ENCODE measurements at places on chromosomes 6 and 20.

- no peak for DNase-seq
These were observed 1.6 kb upstream of the TRAF3IP2 start for GRCh38 chr6:111607279-111607678.

DNA sequence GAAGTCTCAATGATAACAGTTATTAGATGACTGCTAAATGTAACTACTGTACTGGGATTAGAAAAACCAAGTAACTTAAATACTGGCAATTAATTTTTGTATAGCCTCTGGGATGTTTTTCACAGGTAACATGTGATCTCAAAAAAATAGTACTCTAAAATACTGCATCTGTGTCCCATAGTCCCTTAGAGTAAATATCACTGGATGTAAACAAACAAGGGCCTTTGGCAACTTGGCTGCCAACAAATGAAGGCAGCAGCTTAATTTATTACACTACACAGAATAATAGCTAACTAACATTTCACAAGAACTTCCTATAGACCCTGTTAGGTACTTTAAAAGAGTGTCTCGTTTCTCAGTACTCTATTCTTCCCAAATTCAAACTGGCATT is 14.0 kb downstream of the ARHGAP18 start:
- no peak for DNase-seq

DNA sequence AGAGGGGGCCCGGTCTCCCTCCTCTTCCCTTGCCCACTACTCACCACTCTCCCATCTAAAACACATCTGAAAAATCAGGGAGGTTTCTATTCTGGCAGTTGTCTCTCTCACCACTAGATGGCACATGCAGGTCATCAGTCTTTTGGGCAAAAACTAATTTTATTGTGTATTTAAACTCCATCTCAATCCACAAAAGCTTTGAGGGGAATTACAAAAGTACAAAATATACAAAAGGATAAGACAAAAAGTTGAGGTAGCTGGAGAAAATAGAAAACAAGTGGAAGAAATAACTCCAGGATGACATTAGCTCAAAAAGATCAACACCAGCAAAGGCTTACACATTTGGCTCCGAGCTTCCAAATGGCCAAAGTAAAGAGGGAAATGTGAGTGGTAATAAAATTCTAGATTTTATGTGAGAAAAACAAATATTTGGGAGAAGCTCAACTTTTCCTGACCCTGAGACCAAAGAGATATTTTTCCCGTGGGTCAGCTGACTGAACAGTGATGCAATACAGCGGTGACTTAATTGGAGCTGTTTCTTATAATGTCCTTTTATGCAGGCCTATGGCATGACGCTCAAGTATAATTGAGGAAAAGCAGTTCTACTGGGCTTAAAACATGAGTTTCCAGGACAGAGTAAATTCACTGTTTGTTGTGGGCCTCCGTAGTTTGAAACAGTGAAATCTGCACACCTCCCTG is 79.8 kb upstream of the CHD6 start:
- no peak for DNase-seq

DNA sequence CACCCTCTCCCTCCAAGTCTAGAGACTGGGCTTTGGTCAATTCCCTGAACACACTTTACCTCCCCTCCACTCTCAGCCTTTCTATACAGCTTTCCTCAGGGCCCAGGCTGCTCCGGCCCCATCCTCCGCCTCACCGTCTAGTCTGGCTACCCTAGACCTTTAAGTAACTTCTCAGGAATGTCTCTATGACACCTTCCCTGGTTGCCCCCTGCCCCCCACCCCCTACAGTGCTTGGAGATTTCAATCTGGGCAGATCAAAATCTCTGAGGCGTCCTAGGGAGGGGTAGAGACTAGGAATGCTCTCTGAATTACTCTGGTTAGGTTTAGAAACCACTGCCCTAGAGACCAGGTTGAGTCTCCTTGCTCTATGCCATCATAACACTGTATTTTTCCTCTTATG is 6.1 kb downstream of the UBE2J1 start:
- no peak for DNase-seq

DNA sequence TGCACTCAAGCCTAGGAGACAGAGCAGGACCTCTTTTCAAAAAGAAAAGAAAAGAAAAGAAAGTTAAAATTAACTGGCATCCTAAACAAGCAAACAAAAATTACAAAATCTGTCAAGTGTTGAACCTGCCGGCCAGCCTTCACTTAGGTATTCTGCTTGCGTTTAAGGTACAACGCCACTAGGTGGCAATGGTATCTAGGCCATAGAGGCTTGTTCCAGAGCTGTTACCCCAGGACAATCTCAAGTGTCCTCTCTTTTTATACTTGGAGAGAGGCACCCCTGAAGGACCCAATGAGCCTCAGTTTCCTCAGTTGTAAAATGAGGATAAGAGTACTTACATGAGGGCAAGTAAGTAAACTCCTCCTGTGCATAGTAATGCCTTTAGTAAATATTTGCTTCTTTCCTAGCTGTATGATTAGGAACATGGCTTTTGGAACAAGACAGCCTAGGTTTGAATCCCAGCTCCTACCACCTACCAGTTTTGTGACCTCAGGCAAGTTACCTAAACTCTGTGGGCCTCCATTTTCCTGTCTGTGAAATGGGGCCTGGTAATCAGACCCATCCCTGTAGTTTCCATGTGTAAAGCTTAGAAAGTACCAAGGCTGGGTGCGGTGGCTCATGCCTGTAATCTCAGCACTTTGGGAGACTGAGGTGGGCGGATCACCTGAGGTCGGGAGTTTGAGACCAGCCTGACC is 5.8 kb upstream of the PACSIN1 start:
- DNase-seq: peak; percentile 20

GRCh38 chr6:51960419-51960818 is 127.0 kb downstream of the PKHD1 start:
- no peak for DNase-seq

DNA sequence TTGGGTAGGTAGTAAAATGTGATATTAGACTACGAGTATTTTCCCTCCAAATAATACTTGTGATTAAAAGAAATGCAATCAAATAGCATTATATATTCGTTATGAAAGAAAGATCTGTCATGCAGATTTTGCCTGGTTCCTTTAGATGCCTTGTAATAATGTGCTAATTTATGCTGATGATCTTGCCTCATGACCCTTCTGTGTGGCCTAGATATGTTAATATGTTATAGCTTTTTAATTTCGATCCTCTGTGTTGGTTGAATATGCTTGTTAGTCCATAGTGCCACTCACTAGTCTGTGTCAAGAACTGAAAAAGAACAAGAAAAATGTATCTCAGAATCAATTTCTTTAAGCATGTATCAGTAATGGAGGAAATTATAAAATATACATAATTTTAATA is 31.9 kb downstream of the CDKAL1 start:
- no peak for DNase-seq

GRCh38 chr6:42914546-42914945 is 1.3 kb upstream of the PTCRA start:
- no peak for DNase-seq

DNA sequence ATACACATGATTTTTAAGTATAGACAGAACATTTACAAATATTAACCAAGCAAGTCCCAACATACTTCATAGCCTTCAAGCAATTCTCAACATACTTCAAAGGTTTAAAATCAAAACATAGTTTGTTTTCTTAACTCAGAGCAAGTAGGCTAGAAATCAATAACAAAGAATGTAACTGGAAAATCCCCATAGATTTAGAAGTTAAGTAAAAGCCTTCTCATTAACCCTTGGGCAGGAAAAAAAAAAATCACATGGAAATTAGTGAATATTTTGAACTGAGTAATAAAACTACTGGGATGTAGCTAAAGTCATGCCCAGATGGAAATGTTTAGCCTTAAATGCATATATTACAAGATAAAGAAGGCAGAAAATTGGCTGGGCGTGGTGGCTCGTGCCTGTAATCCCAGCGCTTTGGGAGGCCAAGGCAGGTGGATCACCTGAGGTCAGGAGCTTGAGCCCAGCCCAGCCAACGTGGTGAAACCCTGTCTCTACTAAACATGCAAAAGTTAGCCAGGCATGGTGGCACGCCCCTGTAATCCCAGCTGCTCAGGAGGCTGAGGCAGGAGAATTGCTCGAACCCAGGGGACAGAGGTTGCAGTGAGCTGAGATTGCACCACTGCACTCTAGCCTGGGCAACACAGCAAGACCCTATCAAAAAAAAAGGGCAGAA is 316.1 kb downstream of the TAF4 start:
- no peak for DNase-seq

DNA sequence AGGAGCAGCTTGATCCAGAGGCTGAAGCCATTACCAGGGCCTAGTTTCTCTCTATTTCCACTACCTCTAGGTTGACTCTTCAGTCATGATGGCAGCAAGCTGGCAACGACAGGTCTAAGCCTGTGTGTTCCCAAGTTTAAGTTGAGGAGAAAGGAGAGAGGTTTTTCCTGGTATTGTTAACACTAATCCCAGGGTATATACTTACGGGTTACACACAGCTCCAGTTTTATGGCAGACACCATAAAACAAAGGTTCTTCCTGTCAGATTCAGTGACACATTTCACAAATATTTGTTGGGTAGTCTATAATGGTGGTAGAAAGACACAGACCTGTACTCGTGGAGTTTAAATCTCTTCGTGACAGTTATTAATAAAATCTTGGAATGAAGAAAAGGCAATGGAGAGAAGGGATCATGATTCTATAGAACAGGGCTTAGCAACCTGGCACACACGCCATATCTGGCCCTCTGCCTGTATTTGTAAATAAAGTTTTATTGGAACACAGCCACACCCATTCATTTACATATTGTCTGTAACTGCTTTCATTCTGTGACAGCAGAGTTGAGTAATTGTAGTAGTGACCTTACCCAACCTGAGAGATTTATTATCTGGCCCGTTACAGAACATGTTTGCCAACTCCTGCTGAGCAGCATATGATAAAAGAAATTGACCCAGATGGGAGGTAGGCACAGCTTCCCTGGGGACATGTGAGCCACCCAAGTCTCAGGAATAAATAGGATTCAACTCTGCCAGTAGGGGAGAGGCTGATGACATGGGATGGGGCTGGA is 323.3 kb downstream of the CDH4 start:
- DNase-seq: no peak

DNA sequence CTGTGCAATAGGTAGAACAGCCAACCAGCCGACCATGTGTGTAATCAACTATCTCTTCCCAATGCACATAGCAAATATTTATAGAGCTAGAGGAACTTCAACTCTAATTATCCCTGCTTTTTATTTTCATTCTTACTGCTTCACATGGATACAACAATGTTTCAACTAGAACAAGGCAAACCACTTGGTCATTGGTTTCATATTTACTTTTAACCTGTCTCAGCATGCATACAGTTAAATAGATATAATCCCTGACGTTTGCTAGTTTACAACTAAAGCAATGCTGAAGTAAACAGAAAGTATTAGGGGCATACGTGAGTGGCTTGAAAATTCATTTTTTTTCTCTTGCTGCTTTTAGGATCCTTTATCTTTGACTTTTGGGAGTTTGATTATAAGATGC is 318.5 kb upstream of the MAP3K7 start:
- DNase-seq: no peak

- no peak for DNase-seq
These were observed 345.1 kb downstream of the SAMD5 start for GRCh38 chr6:147853574-147853973.

DNA sequence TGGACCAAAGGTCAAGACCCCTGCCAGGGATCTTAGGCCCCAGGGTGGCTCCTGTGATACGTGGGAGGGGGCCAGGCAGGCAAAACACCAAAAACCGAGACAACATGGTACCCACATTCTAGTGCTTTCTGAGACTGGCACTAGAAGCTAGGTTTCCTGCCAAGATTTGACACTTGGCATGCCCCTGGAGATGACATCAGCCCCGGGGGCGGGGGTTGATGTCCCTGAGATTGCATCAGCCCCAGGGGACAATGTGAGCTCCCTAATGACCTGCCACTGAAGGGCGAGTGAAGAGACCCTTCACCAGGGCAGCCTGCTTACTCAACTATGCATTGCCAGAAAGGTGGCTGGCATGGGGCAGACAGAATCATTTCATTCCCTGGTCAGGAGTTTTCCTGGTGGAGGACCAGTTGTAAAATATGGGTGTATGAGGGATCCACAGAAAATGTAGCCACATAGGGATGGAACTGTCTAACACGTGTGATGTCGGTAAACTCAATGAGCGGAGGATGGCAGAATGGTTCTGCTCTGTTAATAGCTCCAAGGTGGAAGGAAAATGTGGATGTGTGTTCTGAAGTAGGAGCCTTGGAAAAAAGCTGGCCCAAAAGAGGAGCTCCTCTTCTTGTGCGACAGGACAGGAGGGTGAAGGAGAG is 219.7 kb downstream of the UNC5CL start:
- no peak for DNase-seq

GRCh38 chr20:32792731-32793458 is 26.9 kb upstream of the MAPRE1 start:
- DNase-seq: no peak

- DNase-seq: peak; percentile 58
These were observed 148.3 kb downstream of the GPX5 start for GRCh38 chr6:28673787-28674671.

GRCh38 chr6:138891255-138891986 is 95.5 kb downstream of the ECT2L start:
- no peak for DNase-seq

- DNase-seq: no peak
These were observed 147.0 kb downstream of the HS3ST5 start for GRCh38 chr6:114195631-114196403.

DNA sequence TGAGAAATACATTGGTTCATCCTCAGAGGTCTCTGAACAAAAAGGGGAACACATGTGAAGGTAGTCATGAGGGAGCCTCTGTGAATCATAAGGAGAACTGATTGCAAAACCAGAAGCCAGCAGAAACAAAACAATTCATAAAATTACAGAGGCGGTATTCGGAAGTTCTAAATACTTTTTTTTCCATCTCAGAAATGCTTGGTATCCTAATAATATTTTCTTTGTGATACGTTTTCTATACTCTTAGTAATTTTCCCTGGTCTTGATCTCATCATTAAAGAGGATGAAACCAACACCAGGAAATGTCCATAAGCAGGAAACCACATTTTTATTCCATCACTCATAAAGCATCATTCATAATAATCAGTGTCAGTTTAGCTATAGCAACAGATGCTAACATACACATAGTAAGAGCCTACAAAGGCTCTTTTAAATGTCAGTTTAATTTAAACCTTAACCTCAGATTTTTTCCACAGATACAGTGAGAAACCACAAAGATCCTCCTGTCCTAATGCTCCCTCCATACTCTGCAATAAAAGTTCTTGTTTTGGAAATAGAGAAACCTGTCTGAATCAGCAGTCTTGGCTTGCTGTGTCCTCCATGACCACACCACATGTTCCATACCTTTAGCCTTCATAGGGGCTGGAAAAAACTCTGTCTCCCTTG is 29.2 kb downstream of the SGK1 start:
- no peak for DNase-seq

DNA sequence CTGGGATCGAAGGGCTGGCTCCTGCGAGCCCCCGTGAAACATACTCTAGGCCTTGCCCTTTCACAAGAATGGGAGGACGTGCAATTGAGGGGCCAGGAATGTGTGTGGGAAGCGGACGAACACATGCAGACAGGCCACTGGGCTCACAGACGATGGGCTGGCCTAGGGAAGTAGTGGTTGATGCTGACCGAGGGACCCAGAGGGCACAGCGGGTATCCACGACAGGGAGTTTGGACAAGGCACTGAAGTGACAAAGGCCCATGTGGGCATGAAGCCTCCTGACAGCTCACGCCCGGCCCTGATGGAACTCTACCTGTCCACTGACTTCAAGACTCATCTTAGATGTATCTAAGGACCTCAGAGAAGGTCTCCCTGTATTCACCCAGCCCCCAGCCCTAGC is 52.2 kb downstream of the MYH7B start:
- DNase-seq: no peak

- no peak for DNase-seq
These were observed 325.9 kb downstream of the PLCB1 start for GRCh38 chr20:8457978-8458377.
